Right renal pelvis (tissue), 4 donors: ENCODE measurements at places on chromosomes 3 and 15. TPM values are rescaled to one million over a fixed set of nuclear protein-coding genes. Genes with fewer than 3 reads are reported as not detected.

Gene COL8A1
- polyA plus RNA-seq, result 4.5 TPM

Gene TRAT1
- polyA plus RNA-seq, result 0.21 TPM

Gene ALDH1A2
- 289 TPM for polyA plus RNA-seq

Gene SLC9C1
- 0.73 TPM for polyA plus RNA-seq

Gene CHL1
- polyA plus RNA-seq, result 22.3 TPM

Gene SCN11A
- polyA plus RNA-seq, result 0.90 TPM
